ENCODE measurements at places on chromosomes 4 and X. TPM values are rescaled to one million over a fixed set of nuclear protein-coding genes. Genes with fewer than 3 reads are reported as not detected.

GRCh38 chrX:96861661-96862060 lies 22.0 kb upstream of the RPA4 start:
- no peak for DNase-seq

DNA sequence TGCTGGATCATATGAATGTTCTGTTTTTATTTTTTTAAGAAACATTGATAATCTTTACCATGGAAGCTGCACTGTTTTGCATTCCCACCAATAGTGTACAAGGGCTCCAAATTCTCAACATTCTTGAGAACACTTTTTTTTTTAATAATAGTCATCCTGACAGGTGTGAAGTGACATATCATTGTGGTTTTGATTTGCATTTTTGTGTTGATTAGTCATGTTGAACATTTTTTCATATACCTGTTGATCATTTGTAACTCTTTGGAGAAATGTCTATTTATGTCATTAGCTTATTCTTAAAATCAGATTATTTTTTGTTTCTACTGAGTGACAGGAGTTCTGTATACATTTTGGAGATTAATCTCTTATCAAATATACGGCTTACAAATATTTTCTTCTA lies 408.5 kb downstream of the GLUD2 start:
- no peak for DNase-seq

GRCh38 chr4:10571909-10572308 lies 112.7 kb downstream of the CLNK start:
- no peak for DNase-seq

DNA sequence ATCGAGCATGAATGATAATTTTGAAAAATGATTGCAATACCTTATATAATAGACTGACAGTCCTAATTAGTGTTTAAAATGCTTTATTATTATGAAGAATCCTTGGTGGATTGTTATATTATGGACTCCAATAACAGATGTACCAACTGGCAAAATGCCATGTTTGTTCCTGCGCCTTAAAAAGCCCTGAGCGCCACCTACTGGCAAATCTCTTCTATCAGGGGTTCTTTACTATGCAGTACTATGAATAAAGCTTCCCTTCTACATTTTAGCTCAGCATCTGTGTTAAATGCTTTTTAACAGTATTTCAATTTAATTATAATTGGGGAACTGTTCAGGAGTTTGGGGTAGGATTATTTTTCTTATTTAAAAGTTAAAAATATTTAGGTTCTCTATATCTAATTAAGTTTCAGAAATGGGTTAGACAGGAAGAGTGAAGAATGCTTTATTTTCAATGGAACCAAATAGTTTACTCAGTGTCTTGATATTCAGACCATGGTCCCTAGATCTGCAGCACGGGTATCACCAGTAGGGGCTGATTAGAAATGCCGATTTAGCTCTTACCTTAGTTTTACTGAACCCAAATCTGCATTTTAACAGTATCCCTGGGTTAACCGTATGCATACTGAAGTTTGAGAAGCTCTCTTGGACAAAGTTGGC lies 20.0 kb downstream of the CFAP97 start:
- DNase-seq: no peak

DNA sequence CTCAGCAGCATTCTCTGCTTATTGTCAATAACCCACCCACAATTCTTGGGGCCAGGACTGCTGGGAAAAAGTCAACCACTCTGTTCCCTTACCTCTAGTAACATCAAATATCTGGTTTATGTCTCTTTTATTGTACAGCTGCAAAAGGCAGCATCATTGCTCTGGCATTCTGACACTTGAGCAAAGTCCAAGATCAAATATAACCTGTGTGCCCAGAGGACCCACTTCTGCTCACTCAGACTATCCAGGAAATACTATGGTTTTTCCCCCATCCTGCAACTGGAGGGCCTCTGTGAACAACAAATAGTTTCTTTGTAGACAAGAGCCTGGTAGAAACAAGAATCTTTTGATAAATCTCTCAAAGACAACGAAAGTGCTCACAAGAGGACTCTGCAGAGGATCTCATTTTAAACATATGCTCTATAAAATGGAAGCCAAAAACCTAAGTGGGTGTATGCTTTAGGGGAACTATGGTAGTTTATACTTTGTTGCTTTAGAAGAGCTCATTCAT lies 154.7 kb downstream of the RAB28 start:
- no peak for DNase-seq

GRCh38 chrX:40007756-40008705 lies 89.7 kb downstream of the BCOR start:
- no peak for DNase-seq

GRCh38 chrX:20547611-20548051 lies 280.9 kb upstream of the RPS6KA3 start:
- DNase-seq: no peak

DNA sequence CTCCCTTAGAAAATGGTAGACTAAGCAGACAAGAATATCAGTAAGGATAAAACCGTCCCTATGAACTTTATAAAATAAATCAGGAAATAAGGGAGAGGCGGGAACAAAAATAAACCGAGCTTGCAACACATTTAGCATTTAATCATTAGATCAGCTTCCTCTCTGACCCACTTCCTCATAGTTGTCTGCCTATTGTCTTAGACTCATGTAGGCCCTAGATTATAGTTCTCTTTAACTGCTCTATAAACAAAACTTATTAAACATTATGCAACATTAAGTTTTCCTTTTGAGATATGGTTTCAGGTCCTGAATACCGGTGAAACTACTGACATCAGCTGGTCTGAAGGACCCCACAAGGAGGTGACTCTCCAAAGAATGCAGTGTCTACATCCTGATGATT lies 15.8 kb upstream of the SRD5A3 start:
- no peak for DNase-seq

The SNCA gene
- total RNA-seq: 2.2 TPM

DNA sequence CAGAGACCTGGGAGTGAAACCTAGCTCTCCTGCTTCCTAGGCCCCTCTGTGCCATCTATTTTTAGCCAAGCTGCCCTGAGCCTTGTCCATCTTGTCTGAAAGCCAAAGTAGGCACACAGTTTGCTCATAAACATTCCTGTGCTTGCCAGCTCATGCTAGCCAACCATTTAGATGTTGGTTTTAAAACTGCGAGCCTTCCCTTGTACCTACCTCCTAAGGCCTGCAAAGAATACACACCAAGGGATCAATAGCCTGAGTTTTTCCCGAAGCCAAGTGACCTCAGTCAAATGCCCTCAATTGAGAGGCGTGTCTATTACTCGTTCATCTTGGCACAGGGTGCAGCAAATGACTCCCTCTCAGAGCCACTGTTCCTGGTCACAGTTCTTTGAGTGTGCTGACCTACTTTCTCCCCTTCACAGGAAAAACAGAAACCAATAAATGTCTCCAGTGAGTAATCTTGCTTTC lies 48.5 kb downstream of the ZCCHC12 start:
- DNase-seq: no peak

All from activated B cell treated with CpG ODN at 0.5 μM for 24 hours (primary cell).